ENCODE measurements at places on chromosomes 13 and 19.

- no peak for DNase-seq
Measured at GRCh38 chr13:25920931-25921330, 130.9 kb downstream of the SHISA2 start.

GRCh38 chr19:3398900-3399278 is 32.5 kb downstream of the NFIC start:
- no peak for DNase-seq

DNA sequence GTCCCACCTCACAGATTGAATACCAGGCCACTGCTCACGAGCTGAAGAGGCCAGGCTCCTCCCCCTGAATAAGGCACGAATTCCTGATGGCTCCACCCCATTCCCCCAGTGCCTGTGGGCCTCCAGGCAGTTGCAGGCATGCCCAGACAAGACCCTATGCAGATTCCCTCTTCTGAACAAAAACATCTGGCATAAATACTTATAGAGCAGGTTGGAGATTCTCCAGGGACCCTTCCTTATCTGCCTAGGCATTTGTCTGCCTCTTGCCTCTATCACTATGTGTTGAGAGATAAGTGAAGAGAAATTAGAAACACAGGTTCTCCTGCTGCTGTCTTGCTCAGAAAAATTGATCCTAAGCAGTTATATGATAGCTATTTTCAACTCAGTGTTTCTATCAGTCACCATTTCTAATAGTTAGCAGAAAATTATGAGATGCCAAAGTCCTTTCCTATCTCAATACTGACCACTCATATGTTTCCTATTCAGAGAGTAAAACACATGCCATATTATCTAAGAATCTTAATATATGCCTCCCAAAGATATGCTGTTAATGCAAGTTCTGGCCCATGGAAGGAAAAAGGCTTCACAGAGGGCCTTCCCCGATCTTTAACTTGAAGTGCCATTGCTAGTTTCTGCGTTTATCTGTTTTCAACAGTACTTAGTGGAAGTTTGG is 364.0 kb downstream of the KCTD12 start:
- no peak for DNase-seq

DNA sequence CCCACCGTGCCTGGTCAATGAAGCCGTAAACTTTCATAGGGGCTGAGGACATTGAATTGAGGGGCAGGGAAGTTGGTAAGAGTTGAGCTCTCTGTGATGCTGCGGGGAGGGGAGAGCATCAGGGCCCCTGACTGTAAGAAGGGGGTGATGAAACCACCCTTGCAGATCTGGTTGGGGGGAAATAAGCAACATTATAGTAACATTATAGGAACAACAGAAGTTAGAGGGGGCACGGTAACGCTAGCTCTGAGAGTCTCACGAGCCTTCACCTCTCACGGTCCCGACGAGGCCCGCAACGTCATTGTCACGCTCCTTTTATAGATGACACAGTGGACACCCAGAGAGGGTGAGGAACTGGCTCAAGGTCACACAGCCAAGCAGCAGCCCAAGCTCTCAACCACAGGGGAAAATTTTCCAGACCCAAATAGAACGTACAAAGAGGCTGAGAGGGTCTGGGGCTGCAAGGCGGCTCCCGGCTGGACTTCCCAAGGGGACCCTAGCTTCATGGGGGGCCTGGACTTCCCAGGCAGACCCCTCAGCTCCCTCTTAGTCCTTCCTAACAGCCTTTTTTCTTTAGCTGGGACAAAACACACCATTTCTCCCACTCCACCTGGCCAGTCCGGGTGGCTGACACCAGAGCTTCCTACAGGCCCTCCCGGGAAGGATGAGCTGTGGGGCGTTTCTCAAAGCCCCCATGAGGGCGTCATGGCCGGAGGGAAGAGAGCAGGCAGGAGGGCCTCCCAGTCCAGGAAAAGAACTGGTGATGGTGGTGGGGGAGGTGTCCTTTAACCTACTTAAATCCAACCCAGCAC is 4.1 kb downstream of the TLE5 start:
- no peak for DNase-seq

GRCh38 chr13:36163286-36163685 is 32.1 kb upstream of the DCLK1 start:
- no peak for DNase-seq
